H9 (cell line): ENCODE measurements at places on chromosomes 4 and X. TPM values are rescaled to one million over a fixed set of nuclear protein-coding genes. Genes with fewer than 3 reads are reported as not detected.
A peak's percentile ranks its signal among the peaks of the same experiment; 100 is the strongest.

Gene SUPT20HL1
- not detected in 2 replicates for total RNA-seq

DNA sequence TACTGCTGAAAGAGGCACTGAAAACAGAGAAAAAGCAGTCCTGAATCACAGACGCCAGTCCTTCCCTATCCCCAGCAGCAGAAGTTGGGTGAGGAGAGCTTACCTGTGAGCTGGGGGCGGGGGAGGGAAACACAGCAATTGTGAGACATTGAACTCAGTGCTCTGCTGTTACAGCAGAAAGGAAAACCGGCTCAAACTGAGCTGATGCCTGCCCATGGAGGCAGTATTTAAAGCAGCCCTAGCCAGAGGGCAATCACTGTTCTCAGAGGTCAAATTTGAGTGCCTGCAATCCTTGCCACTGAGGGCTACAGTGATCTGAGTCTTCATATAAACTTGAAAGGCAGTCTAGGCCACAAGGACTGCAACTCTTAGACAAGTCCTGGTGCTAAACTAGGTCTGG is 220.7 kb downstream of the GRXCR1 start:
- DNase-seq, result no peak
- H3K27me3 ChIP-seq, result no peaks in the 10 kb centered on the region
- no peaks in the 10 kb centered on the region; the same call in 1 of the 2 replicates for H3K4me1 ChIP-seq

- H3K4me1 ChIP-seq, result no peaks in the 10 kb centered on the region
- H3K36me3 ChIP-seq, result peaks cover 5% of the 10 kb centered on the region; the same call in 1 of the 3 replicates
- no peaks in the 10 kb centered on the region for H3K27me3 ChIP-seq
- no peak overlapping the region for H3K4me3 ChIP-seq
- no peak for DNase-seq
- no peak overlapping the region for H3K27ac ChIP-seq
These were observed 329.4 kb downstream of the KLHL4 start for GRCh38 chrX:87846956-87847355.

DNA sequence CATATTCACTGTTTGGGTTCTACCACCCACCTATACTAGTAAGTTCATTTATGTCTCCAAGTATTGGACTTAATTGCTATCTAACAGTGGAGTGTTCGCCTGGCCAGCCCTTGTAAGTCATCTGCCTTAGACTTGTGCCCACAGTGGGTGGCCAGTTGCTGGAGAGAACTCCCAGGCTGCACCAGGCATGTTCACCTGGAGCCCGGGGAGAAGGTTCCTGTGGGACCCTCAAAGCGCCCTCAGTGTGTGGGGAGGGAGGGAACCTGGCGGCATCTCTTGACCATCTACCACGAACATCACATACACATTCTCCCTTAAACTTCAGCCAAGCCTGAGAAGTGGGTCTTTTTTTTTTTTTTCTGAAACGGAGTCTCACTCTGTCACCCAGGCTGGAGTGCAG is 138.1 kb downstream of the CPZ start:
- peaks cover 13% of the 10 kb centered on the region for H3K36me3 ChIP-seq
- H3K4me1 ChIP-seq, result no peaks in the 10 kb centered on the region
- H3K27me3 ChIP-seq, result no peaks in the 10 kb centered on the region
- H3K4me3 ChIP-seq, result no peak overlapping the region
- H3K27ac ChIP-seq, result no peak overlapping the region

DNA sequence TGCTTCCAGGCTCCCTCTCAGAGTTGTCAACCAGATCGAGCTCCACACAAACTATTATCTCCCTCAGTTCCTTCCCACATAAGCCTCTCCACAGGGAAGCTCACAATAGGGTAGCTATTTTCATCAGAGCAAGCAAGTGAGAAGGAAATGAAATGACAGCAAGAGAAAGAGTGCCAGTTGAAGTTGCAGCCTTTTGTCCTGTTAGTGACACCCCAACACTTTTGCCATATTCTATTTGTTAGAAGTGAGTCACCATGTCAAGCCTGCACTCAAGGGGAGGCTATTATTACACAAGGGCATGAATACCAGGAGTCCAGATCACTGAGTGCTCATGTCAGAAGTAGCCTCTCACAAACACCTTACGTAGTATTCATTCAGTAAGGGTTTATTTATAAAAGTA is 266.3 kb upstream of the NOCT start:
- H3K4me3 ChIP-seq, result no peak overlapping the region
- DNase-seq, result no peak
- no peaks in the 10 kb centered on the region for H3K4me1 ChIP-seq
- H3K36me3 ChIP-seq, result peaks cover 5% of the 10 kb centered on the region
- H3K27me3 ChIP-seq, result no peaks in the 10 kb centered on the region

DNA sequence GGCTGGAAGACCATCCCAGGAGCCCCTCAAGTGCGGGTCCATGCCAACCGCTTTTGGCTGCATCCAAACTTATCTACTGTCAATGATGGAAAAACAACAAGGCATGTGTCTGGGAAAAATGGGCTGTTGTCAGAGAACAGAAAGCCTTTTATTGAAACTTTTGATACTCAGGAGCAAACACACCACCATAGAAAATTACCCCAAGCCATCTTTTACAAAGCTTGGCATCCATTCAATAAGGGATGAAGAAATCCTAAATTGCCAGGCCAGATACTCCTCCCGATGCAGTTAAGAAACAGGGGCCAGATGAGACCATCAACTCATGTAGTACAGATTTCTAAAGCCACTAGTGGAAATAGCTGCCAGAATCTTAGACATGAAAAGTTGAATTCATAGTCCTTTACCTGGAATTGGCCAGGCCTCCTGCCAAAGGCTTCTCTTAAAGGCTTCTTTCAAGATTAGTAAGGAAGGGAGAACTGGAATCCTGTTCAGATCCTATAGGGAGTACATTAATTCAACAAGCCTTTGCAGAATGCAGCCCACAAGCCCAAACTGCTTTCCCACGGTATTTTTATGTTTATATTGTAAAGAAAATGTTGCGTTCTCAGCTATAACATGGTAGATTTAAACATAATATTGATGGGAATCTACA is 145.4 kb upstream of the MAP3K15 start:
- no peak for DNase-seq
- H3K4me1 ChIP-seq, result no peaks in the 10 kb centered on the region
- H3K36me3 ChIP-seq, result no peaks in the 10 kb centered on the region
- H3K27ac ChIP-seq, result no peak overlapping the region
- H3K27me3 ChIP-seq, result no peaks in the 10 kb centered on the region

GRCh38 chrX:142663330-142664095 is 362.2 kb upstream of the SPANXN4 start:
- no peak overlapping the region for H3K4me3 ChIP-seq
- H3K36me3 ChIP-seq, result peaks cover 4% of the 10 kb centered on the region; the same call in 2 of the 3 replicates
- no peak overlapping the region for H3K27ac ChIP-seq
- no peak for DNase-seq

DNA sequence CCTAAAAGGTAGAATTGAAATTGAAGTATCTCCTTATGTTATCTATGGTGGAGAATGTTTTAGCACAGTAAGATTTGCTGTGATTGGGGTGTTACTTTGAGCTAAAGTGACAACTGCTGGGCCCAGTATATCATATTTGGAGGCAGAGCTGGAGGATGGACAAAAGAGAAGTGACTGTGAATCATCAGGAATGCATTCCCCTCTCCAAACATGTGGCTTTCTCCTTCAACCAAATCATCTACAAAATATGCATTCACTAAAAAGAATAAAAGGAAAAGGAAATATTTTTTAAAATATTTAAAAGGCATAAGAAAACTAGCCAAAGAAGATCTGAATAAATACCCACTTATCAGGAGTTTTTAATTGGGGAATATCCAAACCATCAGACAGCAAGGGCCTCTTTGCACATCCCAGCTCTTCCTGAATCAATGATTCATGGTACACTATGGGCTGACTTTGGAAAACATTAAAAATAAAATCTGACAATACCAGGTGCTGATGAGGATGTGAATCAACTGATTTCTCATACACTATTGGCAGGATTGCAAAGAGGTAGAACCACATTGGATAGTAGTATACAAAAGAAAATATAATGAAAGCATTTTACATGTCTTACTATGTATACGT is 671.7 kb upstream of the NR3C2 start:
- H3K27me3 ChIP-seq, result no peaks in the 10 kb centered on the region
- no peaks in the 10 kb centered on the region for H3K36me3 ChIP-seq
- no peak for DNase-seq
- no peaks in the 10 kb centered on the region for H3K4me1 ChIP-seq
- H3K4me3 ChIP-seq, result no peak overlapping the region
- no peak overlapping the region for H3K27ac ChIP-seq

Gene SSX2
- not detected in 2 replicates for total RNA-seq

DNA sequence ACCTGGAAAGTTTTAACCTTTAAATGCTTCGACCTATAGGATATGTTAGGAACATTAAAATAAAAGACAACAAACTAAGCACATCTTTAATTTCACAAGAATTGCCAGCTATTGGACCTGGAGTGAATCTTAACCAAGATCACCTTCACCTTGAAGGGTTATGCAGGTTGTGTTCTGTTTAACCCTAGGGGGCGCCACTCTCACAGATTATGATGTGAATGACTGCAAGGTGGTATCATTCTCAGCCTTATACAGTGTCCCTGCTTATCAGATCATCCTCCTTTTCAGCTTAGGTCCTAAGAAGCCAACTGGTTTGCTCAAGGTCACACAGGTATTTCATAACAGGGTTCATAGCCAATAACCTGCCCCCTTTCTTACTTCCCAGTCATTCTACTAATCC is 23.5 kb downstream of the INTS6L start:
- H3K27me3 ChIP-seq, result no peaks in the 10 kb centered on the region
- DNase-seq, result peak; percentile 31
- H3K27ac ChIP-seq, result no peak overlapping the region
- H3K4me3 ChIP-seq, result no peak overlapping the region

- no peak overlapping the region for H3K27ac ChIP-seq
- DNase-seq, result no peak
- no peaks in the 10 kb centered on the region for H3K36me3 ChIP-seq
- no peak overlapping the region for H3K4me3 ChIP-seq
- H3K27me3 ChIP-seq, result no peaks in the 10 kb centered on the region
- H3K4me1 ChIP-seq, result peaks cover 3% of the 10 kb centered on the region; the same call in 1 of the 2 replicates
These were observed 15.1 kb upstream of the MAD2L1 start for GRCh38 chr4:120081726-120082125.

Gene TMSB15C
- total RNA-seq, result 1.8 and 2.0 TPM in 2 replicates

GRCh38 chr4:122639181-122639580 is 18.3 kb upstream of the IL21 start:
- no peak for DNase-seq
- no peak overlapping the region for H3K27ac ChIP-seq
- no peak overlapping the region for H3K4me3 ChIP-seq
- H3K27me3 ChIP-seq, result no peaks in the 10 kb centered on the region
- no peaks in the 10 kb centered on the region for H3K36me3 ChIP-seq

Gene MAP3K15
- 1.2 and 1.3 TPM in 2 replicates for total RNA-seq

GRCh38 chr4:77564231-77564630 is 41.4 kb upstream of the CXCL13 start:
- DNase-seq, result no peak
- no peak overlapping the region for H3K4me3 ChIP-seq
- H3K27ac ChIP-seq, result no peak overlapping the region
- H3K36me3 ChIP-seq, result no peaks in the 10 kb centered on the region; the same call in 2 of the 3 replicates
- no peaks in the 10 kb centered on the region for H3K4me1 ChIP-seq
- H3K27me3 ChIP-seq, result no peaks in the 10 kb centered on the region

DNA sequence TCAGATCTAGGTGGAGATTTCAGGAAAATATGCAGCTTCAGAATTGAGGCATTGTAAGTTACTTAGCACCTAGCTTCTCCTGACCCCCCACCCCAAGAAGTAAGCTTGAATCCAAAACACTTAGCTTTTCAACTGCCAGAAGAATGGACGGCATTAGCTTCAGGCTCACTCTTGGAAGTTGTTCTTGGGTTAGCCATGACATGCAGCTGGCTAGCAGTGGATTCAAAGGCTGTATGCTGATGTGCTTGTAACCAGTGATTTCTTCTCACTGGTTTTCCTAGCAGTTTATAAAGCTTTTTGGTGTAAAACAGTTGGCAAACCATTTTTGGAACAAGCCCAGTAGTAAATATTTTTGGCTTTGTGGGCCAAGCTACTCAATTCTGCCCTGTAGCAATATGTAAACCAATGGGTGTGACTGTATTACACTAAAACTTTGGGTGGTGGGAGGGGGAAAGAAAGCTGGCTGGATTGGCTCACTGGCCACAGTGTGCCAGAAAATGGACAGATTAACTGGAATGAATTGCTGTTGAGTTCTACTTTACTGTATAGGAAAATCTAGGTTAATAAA is 85.6 kb downstream of the SHROOM2 start:
- peaks cover under 1% of the 10 kb centered on the region; the same call in 1 of the 2 replicates for H3K4me1 ChIP-seq
- H3K27ac ChIP-seq, result no peak overlapping the region
- DNase-seq, result no peak
- H3K4me3 ChIP-seq, result no peak overlapping the region
- no peaks in the 10 kb centered on the region for H3K27me3 ChIP-seq

- H3K27me3 ChIP-seq, result no peaks in the 10 kb centered on the region
- DNase-seq, result no peak
- H3K27ac ChIP-seq, result no peak overlapping the region
- no peaks in the 10 kb centered on the region for H3K36me3 ChIP-seq
- H3K4me3 ChIP-seq, result no peak overlapping the region
These were observed 21.7 kb upstream of the SPP1 start for GRCh38 chr4:87953826-87954225.

- no peaks in the 10 kb centered on the region for H3K4me1 ChIP-seq
- H3K27me3 ChIP-seq, result no peaks in the 10 kb centered on the region
- no peaks in the 10 kb centered on the region for H3K36me3 ChIP-seq
- H3K27ac ChIP-seq, result no peak overlapping the region
- no peak for DNase-seq
These were observed 111.6 kb upstream of the PPP3CA start for GRCh38 chr4:101458914-101459313.

Gene PLAC8
- total RNA-seq, result 0.90 and 1.6 TPM in 2 replicates

DNA sequence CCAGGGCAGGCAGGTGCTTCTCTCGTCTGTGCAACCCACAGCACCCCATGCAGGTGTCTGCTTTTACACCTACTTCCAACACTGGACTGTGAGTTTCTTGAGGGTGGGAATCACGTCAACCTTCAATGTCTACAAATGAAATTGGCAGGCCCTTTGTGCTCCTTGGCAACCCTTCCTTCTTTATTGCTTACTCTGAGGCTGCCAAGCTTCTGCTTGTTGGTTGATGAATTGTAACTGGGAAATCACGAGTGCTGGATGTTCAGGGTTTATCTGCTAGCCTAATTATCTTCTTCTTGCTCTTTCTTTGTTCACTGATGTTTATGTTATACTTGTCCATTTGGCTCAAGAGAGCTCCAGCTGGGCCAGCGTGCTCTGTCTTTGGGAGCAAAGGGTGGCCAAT is 2.5 kb upstream of the DGAT2L6 start:
- no peaks in the 10 kb centered on the region for H3K27me3 ChIP-seq
- no peak overlapping the region for H3K4me3 ChIP-seq
- H3K27ac ChIP-seq, result no peak overlapping the region
